ENCODE measurements at places on chromosomes 2 and 18.

DNA sequence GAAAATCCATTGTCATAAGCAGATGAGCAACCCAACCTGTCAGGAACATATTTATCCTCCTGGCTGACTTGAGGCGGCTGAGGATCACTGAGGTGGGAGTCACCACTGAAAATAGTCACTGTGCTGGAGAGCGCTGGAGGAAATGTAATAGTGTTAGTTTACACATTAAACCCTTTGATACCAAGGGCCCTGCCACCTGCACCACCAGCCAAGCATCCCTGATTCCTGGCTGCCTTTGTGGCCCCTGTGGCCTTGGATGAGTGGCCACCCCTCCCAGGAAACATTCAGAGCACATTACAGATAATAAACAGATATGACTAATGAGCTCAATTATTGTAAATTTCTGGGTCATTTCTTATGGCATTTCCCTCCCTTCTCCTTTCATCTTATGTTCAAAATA, 105.9 kb downstream of the LYPD1 start:
- no peak for DNase-seq

DNA sequence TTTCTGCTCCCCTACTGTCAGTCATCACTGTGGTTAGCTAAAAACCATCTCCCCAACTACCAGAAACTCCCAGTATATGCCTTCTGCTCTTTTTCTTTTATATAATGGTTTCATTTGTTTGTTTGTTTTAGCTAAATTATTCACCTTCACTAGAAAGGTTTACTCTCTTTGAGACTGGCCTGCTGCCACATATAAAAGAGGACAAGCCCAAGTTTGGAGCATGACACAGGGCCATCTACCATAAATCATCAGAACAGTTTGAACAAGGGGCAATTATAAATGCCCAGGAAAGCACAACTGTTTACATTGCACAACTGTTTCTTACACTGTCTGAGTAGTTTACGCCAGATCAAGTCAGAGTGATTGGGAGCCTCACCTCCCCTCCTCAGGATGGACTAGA, 471.0 kb upstream of the PIK3C3 start:
- DNase-seq, result no peak

- DNase-seq, result peak; percentile 23
Observed at GRCh38 chr18:48020337-48021250, 90.1 kb upstream of the SMAD2 start.

- DNase-seq, result no peak
Observed at GRCh38 chr2:86746939-86747338, 26.8 kb downstream of the RMND5A start.

GRCh38 chr18:39521164-39521563, 1955.6 kb upstream of the CELF4 start:
- no peak for DNase-seq

DNA sequence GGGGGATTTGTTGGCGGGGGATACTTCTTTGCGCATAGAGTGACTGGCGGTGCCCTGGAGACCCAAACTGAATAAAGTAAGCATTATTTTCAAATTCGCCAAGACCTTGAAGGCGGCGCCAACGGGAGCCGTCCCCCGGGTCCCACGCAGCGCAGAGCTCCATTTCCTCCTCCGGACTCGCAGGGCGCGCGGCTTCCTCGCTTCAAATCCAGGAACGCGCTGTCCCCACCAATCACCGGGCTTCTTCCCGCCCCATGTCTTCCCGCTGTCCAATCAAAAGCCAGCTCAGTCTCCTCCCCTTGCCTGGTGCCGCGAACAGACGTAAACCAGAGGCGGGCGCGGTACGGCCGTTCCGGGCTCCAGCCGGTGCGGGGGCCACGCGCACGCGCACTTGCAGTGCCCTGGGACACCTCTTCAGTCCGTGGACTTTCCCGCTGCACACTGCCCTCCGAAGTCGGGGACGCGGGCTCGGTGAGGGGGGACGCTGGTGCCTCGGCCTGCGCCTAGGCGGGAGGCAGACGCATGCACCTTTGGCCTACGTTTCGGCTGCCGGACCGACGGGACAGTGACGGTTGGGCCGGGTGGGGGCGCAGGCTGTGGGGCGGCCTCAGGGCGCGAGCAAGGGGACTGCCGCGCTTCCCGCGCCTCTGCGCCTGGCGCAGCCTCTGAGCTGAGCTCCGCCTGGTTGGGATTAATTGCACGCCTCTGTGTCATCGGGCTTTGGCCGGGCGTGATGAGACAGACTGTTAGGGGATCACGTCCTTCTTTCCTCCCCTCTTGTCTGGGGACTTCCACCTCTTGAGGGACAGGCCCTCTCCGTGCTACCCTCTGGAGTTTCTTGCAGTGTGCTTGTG, at the start of gene CEP192:
Gene CEP192, plus strand, starts transcription at position 396 of the 854 bp plus-strand sequence. CDS start 8,063 bp downstream, outside the sequence.
- DNase-seq, result peak; percentile 96

- DNase-seq, result no peak
Observed at GRCh38 chr2:69740502-69740951, 1.4 kb upstream of the ANXA4 start.

- DNase-seq, result no peak
Observed at GRCh38 chr2:118693287-118693822, 154.1 kb downstream of the EN1 start.

- no peak for DNase-seq
Observed at GRCh38 chr2:54271843-54272627, 16.0 kb upstream of the TSPYL6 start.

- no peak for DNase-seq
Observed at GRCh38 chr2:11118761-11119160, 36.5 kb upstream of the SLC66A3 start.

DNA sequence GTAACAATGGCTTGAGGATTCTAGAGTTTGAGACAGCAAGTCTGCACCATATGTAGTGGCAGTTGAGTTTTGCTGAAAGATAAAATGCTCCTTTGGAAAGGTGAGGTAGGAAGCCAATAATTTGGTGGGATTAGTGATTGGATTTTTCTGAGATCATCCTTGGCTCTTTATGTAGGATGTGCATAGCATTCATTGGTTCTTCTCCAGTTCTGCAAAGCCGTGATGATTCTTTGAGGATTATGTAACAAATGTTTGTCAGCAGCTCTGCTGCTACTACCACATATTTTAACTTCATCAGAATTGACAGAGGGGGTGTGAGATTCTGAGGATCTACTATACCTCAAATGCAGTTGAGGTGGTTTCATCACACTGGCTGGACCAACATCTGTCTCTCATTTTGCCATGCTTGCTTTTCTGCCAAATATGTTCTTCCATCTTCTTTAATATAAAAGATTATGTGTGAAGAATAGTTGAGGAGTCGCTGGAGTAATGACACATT, 188.9 kb upstream of the RASGRP3 start:
- DNase-seq, result no peak

DNA sequence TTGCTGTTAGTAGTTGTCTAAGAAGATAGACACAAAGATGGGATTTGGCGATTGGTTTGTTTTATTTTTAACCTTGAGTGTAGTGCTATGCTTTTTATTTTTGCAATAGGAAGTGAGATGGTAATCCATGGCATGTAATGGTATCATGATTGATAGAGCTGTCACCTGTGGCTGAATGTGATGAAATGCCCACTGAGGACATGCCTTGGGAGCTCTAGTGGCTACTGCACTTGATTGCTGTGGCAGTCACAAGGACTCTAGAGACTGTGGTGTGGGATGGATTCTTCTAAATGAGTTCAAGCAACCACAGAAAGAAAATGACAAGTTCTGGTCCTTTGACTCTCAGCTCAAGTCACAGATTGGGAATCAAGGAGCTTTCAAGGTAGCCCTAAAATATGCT, 139.4 kb downstream of the CYRIA start:
- no peak for DNase-seq

GRCh38 chr2:149134335-149134923, 95.9 kb downstream of the LYPD6B start:
- DNase-seq, result no peak

GRCh38 chr2:50402654-50402960, 629.3 kb downstream of the NRXN1 start:
- DNase-seq, result no peak

DNA sequence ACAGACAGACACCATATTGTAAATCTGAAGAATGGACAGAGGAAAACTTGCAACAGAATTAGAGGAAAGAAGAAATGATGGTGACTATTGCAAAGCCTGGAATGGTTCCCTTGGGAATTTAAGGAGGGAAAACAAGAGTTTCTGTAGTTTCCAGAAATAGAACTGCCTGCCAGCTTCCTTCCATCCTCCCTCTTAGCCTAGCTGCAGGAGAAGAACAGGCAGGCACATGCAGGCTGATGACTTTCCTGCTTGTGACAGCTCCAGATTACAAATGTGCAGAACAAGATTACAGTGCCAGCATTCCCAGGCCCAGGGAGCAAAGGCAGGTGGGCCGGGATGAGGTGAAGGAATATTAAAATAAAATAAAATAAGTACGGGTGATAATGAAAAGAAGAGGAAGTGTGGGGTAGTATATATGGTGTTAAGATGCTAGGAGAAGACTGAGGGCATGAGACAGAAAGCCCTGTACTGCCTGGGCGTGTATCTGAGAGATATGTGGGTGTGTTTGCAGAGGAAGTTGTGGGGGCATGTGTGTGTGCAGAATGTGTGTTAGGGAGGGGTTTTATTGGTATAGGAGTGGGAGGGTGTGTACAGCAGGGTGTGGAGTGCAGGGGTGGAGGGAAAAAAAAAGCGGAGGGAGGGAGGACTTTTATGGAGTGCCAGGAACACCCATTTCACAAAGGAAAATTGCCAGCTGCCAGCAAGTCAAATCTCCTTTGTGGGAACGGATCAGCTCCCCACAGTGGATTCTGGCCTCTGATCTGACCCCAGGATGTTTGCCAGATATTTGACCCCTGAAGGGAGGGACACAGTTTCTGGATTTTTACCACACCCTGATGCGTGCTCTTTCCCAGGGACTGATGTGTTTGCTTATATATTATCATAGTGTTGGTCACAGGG, 43.9 kb upstream of the NEMP2 start:
- peak; percentile 71 for DNase-seq

- no peak for DNase-seq
Observed at GRCh38 chr2:118527571-118527970, 319.9 kb downstream of the EN1 start.

DNA sequence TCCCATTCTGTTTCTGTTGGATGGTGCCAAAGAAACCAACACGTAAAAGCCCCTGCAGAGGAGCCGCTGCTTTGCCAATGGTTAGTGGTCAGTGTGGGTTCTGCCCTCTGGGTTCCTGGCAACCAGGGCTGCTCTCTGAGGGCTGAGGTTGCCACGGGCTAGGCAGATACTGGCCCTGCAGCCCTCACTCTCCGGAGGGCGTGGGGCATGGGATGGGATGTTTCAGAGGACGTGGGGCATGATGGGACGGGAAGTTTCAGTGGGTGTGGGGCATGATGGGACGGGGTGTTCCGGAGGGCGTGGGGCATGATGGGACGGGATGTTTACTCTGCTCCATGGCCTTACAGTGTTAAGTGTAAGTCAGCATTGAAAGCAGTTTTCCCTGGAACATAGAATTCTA, 34.2 kb downstream of the ADI1 start:
- DNase-seq, result no peak

DNA sequence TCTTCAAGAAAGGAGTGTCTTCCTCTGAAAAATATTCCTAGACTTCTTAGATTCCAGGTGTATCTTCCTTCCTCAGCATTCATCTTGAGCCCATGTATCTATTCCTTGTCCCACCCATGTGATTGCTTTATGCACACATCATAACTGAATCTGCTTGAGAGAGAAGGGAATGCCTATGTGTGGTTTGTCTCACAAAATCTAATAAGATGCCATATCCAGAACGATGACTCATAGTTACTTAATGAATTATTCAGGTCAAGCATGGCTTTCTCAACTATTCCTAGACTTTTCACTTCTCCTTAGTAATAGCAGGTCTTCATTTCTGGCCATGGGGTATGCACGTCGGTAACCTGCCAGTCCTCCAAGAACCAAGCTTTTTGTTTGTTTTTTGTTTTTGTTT, 121.8 kb downstream of the SETBP1 start:
- no peak for DNase-seq
